ENCODE measurements at places on chromosomes 11 and 22.

DNA sequence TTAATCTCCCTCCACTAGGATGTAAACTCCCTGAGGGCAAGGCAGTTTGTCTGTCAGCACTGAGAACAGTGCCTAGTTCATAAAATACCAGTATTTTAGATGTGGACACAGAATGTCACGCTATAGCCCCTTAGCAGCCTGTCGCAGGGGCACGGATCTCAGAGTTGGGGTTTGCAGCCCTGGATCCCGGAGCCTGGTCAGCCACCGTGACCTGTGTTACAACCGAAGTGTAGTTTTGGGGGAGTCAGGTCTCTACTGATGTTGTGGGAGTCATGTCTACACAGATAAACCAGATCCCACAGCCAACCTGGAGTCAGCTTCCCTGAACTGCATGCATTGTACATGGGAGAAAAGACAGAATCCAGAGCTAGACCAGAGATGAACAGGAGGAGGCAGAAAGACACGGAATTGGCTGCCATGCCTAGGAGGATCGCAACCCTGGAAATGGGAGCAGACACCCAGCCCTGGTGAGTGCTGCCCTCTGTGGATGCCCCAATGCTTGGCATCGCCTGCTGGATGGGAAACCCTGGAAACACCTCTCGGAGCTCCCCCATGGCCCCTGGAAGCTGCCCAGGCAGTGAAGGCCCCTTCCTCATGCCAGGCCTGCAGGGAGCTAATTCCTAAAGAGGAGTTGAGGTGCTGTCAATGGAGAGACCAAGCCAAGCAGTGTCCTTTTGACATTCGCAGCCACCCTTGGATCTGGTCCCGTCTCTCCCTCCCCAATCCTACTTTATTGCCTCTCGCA lies 851.3 kb downstream of the TBC1D22A start:
- no peak for DNase-seq

DNA sequence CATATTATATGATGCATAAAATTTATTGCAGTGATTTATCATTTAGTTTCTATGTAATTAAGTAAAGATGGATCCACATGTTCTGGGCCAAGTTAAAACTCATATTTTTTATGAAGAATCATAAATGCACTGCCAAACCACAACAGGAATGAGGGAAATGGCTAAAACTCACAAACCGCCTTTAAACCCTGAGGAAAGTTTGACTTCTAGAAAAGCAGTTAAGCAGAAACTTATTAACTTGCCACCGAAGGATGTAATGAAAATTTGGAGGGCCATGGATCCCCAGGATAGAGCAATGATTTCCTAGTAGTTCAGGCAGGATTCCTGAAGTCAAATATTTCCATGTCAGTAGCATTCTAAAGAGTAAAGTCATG lies 218.3 kb upstream of the CTSC start:
- no peak for DNase-seq

- DNase-seq, result no peak
Measured at GRCh38 chr11:62832336-62833234, at the start of gene TEX54. TEX54 (minus strand) TSS chr11:62832841.

GRCh38 chr11:134261626-134262488 lies 8.5 kb downstream of the ACAD8 start:
- DNase-seq, result peak; percentile 57

DNA sequence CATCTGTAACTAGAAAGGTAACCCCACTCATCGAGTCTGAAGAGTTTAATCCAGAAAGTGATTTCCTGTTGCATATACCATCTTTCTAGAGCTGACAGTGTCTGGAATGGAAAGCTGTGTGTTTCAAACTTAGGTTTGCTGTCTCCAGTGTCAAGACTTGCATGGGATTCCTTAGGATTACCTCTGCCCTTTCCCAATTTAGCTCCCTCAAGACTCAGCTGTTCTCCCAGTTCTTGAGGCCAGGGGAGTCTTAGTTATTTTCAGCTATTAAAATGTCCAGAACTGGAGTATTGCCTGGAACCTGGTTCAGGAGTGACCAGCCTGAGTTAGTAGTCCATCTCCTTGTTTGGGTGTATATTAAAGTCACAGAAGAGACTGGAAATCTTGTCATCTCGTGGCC lies 25.0 kb upstream of the LDHA start:
- no peak for DNase-seq

DNA sequence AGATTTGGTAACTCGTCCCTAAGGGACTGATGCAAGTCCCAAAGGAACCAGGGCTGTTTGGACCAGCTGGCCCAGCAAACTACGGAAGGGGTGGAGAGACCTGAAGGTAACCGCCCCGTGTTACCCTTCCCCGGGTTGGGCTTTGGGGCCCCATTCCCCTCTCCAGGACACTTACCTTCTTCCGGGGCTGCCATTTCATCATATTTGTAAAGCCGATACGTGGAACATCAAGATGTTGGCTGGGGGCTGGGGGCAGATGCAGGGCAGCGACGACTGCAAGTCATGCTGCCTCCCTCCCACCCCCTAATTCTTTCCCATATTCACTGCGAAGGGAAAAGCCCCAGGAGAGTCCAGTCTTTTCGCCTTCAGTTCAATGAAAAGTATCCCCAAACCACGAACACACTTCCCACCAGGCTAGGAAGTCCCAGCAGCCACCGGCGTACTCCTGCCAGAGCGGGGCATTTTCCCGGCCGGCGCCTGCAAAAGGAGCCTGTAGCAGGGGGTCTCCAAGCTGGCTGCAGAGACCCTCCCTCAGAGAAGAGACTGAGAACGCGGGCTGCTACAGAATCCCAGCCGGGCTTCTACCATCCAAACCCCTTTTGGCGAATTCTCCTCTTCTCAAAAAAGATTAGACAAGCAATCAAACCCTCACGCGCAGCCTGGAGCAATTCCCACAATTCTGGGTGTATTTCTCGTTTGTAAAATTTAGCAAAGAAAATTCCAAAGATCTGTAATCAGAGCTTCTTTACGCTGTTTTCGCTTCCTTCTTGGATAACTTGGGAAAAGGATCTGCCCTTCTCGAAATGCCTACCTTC lies 236.7 kb downstream of the TTC28 start:
- DNase-seq, result no peak

DNA sequence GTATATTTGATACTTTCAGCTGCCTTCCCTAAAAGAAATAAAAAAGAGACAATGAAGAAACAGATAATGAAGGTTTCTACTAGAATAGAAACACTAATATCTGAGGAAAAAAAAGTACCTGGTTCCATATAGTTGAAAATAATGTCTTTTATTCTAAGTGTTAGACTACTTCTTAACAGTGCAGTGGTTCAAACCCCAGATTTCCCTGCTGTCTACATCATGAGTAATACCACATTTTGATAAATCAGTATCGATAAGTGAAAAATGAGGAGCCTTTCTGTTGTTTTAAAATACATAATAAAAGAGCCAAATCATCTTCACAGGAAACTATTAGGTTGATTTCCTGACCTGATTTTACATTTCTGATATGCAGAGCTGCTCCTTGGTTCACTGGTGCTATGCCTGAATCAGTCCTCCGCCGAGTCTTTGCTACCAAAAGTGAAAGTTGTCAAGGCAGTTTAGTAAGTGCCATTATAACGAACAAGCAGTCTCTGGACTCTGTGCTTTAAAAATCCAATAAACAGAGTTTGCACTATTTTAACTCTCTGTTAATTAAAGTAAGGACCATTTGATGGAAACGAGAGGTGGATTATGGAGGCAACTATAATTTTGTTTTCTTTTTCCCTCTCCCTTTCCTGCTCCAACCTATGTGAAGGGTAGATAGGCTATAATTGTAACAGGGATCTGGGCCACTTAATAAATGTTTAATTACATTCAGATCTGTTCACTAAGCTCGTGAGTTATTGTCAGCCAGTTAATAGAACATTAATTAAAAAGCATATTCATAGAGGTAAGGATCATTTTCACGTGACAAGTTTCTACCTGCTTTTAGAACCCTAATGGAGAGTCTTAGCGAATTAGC lies 724.5 kb upstream of the RAG2 start:
- DNase-seq, result no peak

DNA sequence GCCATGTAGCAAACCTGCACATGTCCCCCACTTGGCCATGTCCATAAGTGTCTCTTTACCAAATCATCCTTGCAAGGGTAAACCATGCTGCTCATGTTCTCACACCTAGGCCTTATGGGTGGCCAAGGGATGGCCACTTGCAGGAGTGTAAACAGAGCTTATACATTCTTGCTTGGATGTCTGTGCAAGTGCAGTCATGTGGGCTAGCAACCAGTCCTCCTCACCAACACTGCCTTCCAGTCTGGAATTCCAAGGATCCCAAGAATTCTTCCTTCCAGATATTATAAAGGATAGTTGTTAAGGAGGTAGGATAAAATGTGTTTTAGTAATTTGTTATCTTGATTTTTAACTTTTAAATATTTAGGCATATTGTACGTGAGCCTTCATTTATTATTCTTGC lies 47.8 kb upstream of the OR5P2 start:
- no peak for DNase-seq

- DNase-seq, result no peak
Measured at GRCh38 chr22:23199159-23199558, 18.9 kb downstream of the BCR start.

- peak; percentile 43 for DNase-seq
Measured at GRCh38 chr11:62805961-62806441, 761 bp upstream of the NXF1 start.

DNA sequence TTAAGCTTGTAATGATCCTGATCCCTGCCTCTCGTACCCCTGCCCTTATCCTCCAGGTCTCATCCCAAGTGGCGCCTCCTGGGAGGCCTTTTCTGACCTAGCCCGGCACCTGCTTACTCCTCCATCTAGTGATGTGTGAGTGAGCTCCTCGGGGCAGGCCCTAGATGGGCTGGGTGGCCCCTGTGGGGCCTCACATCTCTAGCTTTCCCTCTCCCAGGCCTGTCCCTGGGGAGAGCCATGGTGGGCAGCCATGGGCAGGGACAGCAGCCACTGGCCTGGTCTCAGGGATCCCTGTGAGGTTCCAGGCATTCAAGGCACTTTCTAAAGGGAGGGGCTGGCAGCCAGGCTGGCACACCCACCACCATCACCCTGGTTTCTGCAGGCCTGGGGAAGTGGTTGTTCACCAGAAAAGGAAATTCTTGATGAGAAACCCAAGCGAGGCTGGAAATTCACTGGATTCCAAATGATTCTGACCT lies 27.9 kb downstream of the GNAZ start:
- DNase-seq, result no peak

GRCh38 chr11:64880240-64881001 lies 2.0 kb upstream of the EHD1 start:
- DNase-seq, result peak; percentile 65

- DNase-seq, result no peak
Measured at GRCh38 chr11:114377612-114378267, 22.6 kb downstream of the C11orf71 start.

- DNase-seq, result no peak
Measured at GRCh38 chr22:49880281-49880680, 26.6 kb downstream of the ZBED4 start.

DNA sequence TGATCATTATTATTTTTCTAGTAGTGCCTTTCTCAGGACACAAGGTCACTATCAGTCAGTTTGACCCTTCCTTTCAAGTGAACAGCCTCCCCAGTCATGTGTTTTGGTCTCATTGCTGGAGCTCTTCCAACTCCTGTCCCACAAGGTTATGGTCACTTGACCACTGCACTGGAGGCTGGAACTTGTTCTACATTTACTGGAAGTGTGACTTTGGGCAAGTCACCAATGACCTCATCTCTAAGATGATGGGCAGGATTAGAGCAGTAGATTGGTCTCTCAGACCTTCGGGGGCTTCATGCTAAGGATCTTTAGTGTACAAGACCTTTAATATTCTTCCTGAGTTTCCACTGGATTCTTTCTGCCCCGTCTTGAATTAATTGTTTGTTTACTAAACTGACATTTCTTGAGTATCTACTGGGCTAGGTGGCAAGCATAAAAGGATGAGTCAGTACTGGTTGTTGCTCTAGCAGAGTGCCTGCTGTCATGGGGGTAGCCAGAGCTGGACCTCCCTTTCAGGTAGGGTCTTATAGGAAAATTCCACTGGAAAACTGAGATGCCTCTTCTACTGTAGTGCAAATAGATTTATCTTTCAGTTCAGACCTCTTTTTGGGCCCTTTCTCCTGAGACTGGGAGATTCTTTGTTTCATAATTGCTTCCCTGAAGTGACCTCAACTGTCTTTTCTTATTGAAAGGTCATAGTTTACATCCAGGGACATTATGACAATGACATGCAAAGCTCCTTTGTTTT lies 106.8 kb downstream of the GRAMD1B start:
- DNase-seq, result no peak

DNA sequence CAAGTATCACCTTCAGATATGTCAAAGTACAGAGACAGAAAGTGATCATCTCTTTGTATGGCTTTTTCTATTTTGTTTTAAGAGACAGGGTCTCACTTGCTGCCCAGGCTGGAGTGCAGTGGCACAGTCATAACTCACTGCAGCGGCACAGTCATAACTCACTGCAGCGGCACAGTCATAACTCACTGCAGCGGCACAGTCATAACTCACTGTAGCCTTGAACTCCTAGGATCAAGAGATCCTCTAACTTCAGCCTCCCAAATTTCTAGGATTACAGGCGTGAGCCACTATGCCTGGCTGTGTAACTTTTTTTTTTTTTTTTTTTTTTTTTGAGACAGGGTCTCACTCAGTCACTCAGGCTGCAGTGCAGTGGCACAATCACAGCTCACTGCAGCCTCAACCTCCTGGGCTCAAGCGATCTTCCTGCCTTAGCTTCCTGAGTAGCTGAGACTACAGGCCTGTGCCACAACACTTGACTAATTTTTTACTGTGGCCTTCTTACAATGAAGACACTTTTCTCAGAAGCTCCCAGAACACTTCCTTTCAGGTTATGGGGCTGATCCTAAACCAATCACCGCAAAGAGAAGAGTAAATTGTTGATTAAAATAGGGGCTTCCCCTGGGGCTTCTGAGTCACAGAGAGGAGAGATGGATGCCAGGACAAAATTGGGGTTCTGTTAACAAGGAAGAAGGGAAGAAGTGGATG lies 9.0 kb upstream of the HIKESHI start:
- DNase-seq, result peak; percentile 35

- no peak for DNase-seq
Measured at GRCh38 chr11:87966694-87967093, 208.5 kb downstream of the RAB38 start.

DNA sequence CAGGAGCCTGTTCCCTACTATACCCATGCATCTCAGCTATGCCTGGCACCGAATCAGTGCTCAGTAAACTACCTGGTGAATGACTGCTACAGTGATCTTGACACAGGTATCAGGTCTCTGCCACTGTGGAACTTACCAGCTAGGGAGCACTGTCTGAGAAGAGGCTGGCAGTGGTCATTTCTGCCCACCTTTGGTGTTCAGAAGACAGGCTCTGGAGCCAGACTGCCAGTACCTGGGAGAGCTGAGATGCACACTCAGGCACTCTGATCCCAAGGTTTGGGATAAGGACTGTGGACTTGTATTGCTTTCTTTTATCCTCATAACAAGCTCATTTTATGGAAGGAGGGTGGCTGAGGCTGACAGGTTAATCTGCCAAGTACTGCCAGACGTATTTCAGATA lies 52.7 kb downstream of the SYN3 start:
- DNase-seq, result no peak

- DNase-seq, result no peak
Measured at GRCh38 chr11:130916910-130917309, 631 bp upstream of the SNX19 start.

GRCh38 chr11:88596786-88597185 lies 259.2 kb upstream of the CTSC start:
- DNase-seq, result no peak

Data from CD4-positive, alpha-beta T cell treated with Interleukin-21 for 1 hour (primary cell).